ENCODE measurements at places on chromosomes 1 and 21. TPM values are rescaled to one million over a fixed set of nuclear protein-coding genes. Genes with fewer than 3 reads are reported as not detected.

GRCh38 chr1:12620488-12620865 lies 2.5 kb upstream of the DHRS3 start:
- H3K27ac ChIP-seq: peak overlapping the region; percentile 96
- H3K4me3 ChIP-seq: peak overlapping the region; percentile 98
- no peak for DNase-seq
- no peaks in the 10 kb centered on the region for H3K36me3 ChIP-seq

DNA sequence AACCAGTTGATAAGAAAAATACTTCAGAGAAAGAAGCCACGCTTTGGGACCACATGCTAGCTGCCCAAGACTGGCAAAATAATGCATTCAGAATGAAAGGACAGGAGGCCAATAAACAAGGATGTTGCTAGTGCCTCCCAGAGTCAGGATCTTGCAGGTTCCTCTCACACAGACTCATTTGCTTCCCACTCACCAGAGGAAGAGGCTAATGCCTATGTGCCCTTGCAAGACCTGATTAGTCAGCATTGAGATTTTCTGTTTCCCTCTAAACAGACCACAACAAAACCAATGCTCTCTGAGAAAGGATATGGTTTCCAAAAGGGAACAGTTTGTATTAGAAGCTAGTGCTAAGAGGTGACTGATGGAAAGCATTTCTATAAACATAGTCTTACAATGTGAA lies 85.7 kb downstream of the NRDC start:
- H3K27ac ChIP-seq: peak overlapping the region; percentile 53
- no peak for DNase-seq
- H3K4me1 ChIP-seq: peaks cover 11% of the 10 kb centered on the region
- no peak overlapping the region for H3K4me3 ChIP-seq

- H3K27ac ChIP-seq: no peak overlapping the region
- no peak overlapping the region for H3K4me3 ChIP-seq
- H3K27me3 ChIP-seq: peaks cover 36% of the 10 kb centered on the region
- H3K4me1 ChIP-seq: peaks cover 2% of the 10 kb centered on the region
- H3K36me3 ChIP-seq: peaks cover 4% of the 10 kb centered on the region
These were observed 28.1 kb downstream of the PLXNA2 start for GRCh38 chr1:208216062-208216461.

DNA sequence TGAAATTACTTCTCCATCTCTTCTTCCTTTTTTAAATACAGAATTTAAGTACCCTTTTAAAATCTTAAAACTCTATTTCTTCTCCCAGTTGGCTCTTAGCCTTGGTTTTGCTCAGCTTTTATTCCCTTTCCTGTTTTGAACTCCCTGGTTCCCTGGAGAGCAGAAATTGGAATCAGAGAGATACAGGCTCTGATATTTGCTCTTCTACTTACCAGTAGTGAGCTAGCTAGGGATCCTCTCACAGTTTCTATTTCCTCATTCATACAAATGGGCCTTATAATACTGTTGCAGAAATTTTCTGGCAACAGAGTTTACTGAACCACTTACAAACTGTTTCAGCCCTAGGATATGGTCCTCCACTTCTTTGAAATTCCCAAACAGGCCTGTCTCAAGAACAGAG lies 606.3 kb downstream of the NUF2 start:
- H3K36me3 ChIP-seq: no peaks in the 10 kb centered on the region
- no peaks in the 10 kb centered on the region for H3K4me1 ChIP-seq
- no peak overlapping the region for H3K27ac ChIP-seq
- H3K4me3 ChIP-seq: no peak overlapping the region

DNA sequence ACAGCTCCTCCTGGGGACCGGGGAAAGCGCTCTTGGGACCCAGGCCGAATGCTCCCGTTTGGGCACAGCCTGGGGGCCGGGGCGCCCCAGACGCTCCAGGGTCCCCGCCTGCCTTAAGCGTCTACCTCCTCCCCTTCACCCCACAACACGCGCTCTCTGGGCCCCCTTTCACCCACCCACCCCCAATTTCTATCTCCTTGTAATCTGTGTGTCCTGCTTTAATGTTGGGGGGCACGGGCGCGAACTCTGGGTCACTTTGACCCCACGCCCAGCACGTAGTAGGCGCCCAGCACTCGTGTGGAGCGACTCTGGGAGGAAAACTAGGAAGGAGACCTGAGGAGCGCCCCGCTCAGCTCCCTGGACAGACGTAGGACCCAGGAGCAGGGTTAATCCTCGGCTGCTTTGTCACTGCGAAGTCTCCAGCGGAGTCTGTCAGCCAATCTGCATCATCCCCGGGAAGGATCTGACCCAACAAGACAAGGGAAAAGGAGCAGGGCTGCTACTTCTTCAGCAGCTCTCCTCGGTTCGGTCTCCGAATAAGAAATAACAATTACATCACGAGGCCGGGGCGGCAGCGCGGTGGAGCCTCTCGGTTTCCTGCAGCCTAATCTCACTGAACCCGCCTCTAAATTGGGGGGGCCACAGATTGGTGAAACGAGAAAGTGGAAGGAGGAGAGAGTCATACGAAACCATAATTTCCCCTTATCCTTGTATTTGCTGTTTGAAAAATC lies 757 bp upstream of the NRIP1 start:
- peaks cover 5% of the 10 kb centered on the region for H3K36me3 ChIP-seq
- peak overlapping the region; percentile 98 for H3K4me3 ChIP-seq
- DNase-seq: peak; percentile 21
- H3K27me3 ChIP-seq: peaks cover 42% of the 10 kb centered on the region

DNA sequence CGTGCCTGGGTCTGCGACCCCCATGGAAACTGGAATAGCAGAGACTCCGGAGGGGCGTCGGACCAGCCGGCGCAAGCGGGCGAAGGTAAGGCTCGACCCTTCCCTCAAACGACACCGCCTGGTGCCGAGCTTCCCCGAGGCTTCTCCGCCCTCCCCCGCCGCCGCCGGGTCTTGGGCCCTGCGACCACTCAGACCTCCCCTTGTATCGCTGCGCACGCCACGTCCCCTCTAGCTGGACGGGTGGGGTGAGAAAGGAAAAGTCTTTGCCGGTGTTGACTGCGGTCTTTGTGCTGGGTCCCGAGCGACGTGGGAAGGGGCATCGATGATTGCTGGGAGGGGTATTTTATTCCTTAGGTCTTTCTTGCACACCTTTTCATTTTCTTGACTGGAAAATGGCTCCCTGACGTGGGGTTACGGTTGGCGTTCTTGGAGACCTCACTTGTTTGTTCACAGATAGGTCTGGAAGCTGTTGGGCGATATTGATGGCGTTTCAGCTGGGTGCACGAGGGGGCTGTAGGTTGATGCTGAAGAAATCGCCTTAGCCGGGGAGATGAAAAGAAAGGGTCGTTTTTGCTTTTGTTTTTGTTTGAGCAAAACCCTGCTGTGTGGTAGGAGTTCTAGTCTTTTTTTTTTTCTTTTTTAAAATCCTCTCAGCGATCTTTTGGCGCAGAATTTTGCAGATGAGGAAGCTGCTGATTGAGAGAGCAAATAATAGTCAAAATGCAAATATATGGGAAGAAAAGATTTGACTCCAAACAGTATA lies 776 bp downstream of the KDM1A start:
- H3K4me3 ChIP-seq: peak overlapping the region; percentile 97
- peaks cover 11% of the 10 kb centered on the region for H3K36me3 ChIP-seq
- peak overlapping the region; percentile 86 for H3K27ac ChIP-seq
- peaks cover 30% of the 10 kb centered on the region for H3K4me1 ChIP-seq

- H3K27ac ChIP-seq: no peak overlapping the region
- DNase-seq: no peak
- peaks cover 21% of the 10 kb centered on the region for H3K27me3 ChIP-seq
- H3K4me1 ChIP-seq: no peaks in the 10 kb centered on the region
- no peaks in the 10 kb centered on the region for H3K36me3 ChIP-seq
- H3K4me3 ChIP-seq: no peak overlapping the region
These were observed 57.1 kb upstream of the COL18A1 start for GRCh38 chr21:45347712-45348499.

DNA sequence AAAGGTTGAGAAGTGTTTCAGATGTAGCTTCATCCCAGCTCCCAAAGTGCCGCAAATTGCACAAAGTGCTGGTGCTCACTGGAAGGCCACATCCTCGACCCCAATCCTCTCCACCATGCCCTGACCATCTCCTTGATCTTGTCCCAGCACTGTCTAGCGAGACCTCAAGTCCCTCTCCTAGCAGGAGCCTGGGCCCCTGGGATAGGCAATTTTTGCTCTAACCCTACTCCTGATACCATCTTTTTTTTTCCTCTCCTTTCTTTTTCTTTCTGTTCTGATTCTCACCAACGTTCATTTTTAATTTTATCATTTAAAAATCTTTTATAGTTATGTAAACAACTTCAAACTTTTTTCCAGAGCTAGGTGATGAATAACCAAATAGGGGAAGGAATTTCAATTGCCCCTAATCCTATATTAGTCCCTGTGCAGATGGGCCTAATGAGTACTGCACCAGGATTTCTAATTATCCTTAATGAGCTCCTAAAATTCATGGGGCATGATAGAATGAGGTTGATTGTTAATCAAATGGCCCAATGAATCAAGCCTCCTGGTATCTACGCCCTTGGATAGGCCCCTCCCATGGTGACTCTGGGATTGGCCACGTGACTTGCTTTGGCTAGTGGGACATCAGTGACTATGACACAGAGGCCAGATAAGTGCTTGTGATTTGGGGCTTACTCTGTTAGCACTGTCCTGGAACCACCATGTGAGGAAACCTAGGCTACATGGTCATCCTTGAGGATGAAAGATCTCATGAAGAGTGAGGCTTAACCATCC lies 41.5 kb upstream of the TENT5B start:
- no peaks in the 10 kb centered on the region for H3K4me1 ChIP-seq
- no peaks in the 10 kb centered on the region for H3K36me3 ChIP-seq
- no peaks in the 10 kb centered on the region for H3K27me3 ChIP-seq
- H3K27ac ChIP-seq: no peak overlapping the region
- no peak overlapping the region for H3K4me3 ChIP-seq

- peak overlapping the region; percentile 95 for H3K27ac ChIP-seq
- peak overlapping the region; percentile 33 for H3K4me3 ChIP-seq
- no peaks in the 10 kb centered on the region for H3K27me3 ChIP-seq
- DNase-seq: no peak
These were observed 36.3 kb downstream of the RSPH1 start for GRCh38 chr21:42459546-42460215.

DNA sequence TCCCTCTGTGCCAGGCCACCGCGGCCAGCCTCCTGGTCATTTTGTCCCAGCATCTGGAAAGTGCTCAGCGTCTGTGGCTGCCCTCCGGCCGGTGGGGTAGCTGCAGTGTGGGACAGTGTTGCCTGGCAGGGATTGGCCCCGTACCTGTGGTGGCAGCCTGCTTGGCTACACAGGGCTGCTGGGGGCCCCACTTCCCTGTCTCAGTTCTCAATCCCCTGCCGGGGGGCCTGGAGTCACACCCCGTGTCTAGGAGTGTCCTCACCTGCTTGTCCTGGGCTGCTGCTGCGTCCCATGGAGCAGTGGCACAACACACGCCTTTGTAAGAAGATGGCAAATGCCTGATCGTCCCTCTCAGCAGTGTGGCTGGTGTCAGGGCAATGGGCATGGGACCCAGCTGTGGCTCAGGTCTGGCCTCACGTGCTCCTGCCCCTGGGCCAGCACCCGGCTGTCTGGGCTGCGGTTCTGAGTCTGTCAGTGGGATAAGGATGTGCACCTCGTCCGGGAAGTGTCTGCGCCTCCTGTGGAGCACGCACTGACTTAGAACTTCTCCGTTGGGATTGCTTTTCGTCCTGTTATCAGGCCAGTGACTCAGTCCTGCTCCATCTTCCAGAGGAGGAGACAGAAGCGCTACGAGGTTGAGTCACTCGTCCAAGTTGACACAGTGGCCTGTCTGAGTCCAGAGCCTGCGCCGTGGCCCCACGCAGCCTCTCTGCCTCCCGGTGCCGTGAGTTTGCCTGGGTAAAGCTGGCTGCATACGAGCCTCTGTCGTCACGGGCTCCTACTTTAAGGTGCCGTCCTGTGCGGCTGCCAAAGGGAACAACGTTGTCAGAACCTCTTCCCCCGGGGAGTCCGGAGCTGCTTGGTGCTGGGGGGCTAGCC lies 41.0 kb downstream of the CRYAA start:
- H3K4me1 ChIP-seq: peaks cover 2% of the 10 kb centered on the region
- no peak for DNase-seq
- peaks cover 36% of the 10 kb centered on the region for H3K27me3 ChIP-seq
- H3K4me3 ChIP-seq: no peak overlapping the region
- no peaks in the 10 kb centered on the region for H3K36me3 ChIP-seq
- no peak overlapping the region for H3K27ac ChIP-seq

GRCh38 chr1:2472109-2472508 lies 4.0 kb upstream of the PLCH2 start:
- no peaks in the 10 kb centered on the region for H3K36me3 ChIP-seq
- no peak overlapping the region for H3K4me3 ChIP-seq
- no peaks in the 10 kb centered on the region for H3K4me1 ChIP-seq
- no peaks in the 10 kb centered on the region for H3K27me3 ChIP-seq
- H3K27ac ChIP-seq: no peak overlapping the region

DNA sequence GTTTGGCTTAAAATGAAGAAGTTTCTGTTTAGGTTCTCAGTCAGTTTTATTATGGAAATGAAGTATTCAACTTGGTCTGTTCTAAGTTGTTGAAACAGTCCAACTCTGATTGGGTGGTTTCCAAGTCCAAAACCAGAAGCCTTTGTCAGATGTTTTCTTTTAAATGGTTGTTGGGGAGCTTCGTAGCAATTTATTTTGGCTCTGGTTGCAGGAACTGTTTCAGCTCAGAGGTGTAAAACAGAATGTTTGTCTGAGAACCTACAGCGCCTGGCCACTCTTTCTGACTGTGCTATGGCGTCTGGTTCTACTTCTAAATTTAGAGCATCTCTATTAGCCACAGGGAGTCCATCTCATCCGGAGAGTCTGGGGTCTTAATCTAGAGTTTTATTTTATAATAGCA lies 582.6 kb upstream of the TMPRSS15 start:
- no peaks in the 10 kb centered on the region for H3K27me3 ChIP-seq
- no peak overlapping the region for H3K27ac ChIP-seq
- H3K36me3 ChIP-seq: no peaks in the 10 kb centered on the region
- no peak overlapping the region for H3K4me3 ChIP-seq
- no peak for DNase-seq

GRCh38 chr1:204878621-204879234 lies 8.1 kb downstream of the NFASC start:
- peaks cover 70% of the 10 kb centered on the region for H3K27me3 ChIP-seq
- H3K4me1 ChIP-seq: no peaks in the 10 kb centered on the region
- no peaks in the 10 kb centered on the region for H3K36me3 ChIP-seq
- H3K4me3 ChIP-seq: no peak overlapping the region
- no peak for DNase-seq

DNA sequence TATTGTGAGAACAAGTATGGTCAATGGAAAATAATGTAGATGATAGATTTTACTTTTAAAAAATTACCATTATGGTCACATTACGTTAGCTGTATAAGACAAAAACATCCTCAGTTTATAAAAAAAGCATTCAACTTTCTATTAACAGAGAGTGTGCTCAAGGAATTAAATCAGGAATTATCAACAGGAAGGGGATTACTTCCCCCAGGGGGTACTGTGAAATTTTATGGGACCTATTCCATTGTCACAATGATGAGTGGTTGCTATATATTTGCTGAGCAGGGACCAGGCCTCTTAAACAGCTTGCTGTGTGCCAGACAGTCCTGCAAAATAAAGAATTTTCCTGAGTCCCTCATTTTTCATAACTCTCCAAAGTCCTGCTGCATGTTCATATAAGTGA lies 21.2 kb downstream of the JAM2 start:
- DNase-seq: no peak
- H3K36me3 ChIP-seq: no peaks in the 10 kb centered on the region
- H3K27me3 ChIP-seq: peaks cover 11% of the 10 kb centered on the region

The FCRL1 gene
- 1.0 TPM for total RNA-seq

The ALG14 gene
- total RNA-seq: 1.5 TPM

The KCNQ4 gene
- 0.17 TPM for total RNA-seq

The AMY1A gene
- total RNA-seq: not detected

The NBPF9 gene
- total RNA-seq: 43.9 TPM

The GPR52 gene
- total RNA-seq: 9.6 TPM

The AXDND1 gene
- total RNA-seq: 1.7 TPM

The SLC22A15 gene
- total RNA-seq: 0.68 TPM

The CD84 gene
- 66.2 TPM for total RNA-seq

The TAS1R1 gene
- not detected for total RNA-seq

The MRPS14 gene
- 16.2 TPM for total RNA-seq

Data from T-helper 17 cell (primary cell).